Urothelium cell line (cell line): ENCODE measurements at places on chromosomes 3 and 15.
A peak's percentile ranks its signal among the peaks of the same experiment; 100 is the strongest.

GRCh38 chr15:76991048-76991447 is 3.9 kb upstream of the PSTPIP1 start:
- DNase-seq, result no peak

DNA sequence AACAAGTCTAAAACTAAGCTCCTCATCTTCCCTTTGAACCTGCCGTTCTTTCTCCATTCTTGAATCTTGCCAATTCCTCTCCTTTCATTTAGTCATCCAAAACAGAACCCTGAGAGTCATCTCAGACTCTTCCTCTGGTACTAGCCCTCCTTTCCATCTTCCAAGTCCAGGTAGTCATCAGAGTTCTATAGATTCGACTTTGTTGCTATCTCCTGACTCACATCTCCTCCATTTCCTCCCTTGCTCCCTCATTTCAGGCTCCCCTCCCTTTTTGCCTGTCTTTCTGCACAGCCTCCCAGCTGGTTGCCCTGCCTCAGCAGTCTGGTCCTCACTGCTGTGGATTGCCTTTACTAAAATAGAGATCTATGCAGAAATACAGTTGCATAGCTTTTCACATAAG is 4.7 kb downstream of the ATG7 start:
- no peak for DNase-seq

DNA sequence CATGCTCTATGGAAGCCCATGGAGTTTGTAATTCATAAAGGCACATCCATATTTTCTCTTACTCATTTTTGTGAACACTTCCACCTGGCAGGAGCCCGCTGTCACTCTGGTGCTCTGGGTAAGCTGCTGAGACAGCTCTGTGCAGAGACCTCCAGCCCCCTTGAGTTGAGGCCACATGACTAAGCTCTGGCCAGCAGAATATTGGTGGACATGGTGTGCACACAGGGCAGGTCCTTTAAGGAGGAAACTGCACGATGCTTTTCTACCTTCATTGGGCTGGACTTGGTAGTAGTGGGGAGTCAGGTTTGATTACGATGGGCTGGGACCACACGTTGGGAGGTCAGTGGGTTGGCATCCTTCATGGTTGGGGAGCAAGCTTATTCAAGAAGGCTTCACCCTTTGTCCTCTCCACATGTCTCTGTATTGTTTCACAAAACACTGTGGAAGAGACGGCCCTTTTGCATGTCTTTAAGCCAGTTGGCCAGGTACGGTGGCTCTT is 29.0 kb downstream of the CCNB2 start:
- no peak for DNase-seq

GRCh38 chr15:69128667-69129311 is 31.6 kb upstream of the GLCE start:
- DNase-seq, result no peak

- DNase-seq, result no peak
Measured at GRCh38 chr15:91975241-91975978, 121.9 kb downstream of the SLCO3A1 start.

GRCh38 chr3:120568202-120568531 is 28.0 kb upstream of the NDUFB4 start:
- DNase-seq, result no peak

GRCh38 chr3:97713634-97714033 is 50.9 kb upstream of the ARL6 start:
- no peak for DNase-seq

GRCh38 chr15:31352339-31352751 is 25.7 kb downstream of the KLF13 start:
- no peak for DNase-seq

DNA sequence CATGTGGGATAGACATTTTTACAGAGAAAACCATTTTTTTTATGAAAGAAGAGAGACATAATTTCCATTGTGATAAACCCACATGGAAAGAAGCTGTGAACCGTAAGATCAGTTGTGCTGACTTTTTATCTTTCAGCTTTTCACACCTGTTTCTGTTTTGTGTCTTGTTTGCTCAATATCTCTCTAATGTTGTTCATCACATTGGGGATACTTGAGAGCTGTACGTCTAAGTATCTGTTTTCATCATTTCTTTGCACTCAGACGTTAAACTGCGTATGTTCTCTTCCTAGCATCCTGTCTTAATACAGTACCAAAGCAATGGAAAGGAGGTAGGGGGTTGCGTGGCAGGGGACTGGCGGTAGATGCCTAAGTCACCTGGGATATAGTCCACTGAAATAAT is 449.0 kb downstream of the NAALADL2 start:
- DNase-seq, result no peak

DNA sequence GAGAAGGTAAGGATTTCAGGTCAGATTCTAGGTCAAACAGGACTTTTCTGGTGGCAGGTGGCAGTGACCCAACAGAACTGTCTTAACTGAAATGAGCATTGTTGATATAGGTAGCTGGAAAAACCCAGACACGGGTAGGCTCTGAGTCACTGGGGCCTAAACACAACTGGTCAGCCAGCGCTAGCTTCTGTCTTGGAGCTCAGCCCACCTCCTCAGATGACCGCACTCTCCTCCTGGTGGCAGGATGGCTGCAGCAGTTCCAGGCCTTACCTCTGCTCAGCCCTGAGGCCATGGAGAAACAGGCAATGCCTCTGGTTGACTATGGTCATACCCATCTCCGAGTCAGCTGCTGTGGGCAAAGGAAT is 61.1 kb upstream of the GATA2 start:
- no peak for DNase-seq

DNA sequence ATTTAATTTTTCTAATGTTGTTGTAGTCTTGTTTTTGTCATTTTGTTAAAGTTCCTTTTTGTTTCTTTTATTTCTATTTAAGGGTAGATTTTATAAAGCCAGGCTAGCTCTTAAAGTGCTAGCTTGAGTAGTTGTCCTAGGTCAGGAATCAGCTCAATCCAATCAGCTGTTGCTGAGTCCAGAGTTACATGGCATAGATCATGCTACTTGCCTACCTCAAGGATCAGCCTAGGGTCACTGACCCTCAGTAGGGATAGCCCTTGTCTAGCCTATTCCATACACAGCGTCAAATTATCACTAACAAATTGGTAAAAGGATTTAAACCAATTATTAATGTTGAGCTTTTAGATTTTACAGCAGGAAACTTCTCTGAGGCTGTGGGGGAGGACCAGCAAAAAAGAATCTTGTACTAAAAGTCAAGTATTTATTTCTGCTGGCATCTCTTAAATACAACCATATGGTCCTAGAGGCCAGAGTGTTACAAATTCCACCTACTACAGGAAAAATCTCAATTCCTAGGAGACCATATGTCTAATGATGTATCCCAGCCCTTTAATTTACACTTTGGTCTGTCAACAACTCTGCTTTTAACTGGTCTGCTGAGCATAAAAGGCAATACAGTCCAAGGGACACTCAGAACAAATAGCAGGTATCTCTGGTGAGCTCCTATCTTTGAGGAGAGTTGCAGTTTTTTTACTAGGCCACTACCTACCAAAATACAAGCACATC is 138.3 kb upstream of the PTPRG start:
- no peak for DNase-seq

- DNase-seq, result no peak
Measured at GRCh38 chr3:42290966-42291714, 25.2 kb upstream of the CCK start.

DNA sequence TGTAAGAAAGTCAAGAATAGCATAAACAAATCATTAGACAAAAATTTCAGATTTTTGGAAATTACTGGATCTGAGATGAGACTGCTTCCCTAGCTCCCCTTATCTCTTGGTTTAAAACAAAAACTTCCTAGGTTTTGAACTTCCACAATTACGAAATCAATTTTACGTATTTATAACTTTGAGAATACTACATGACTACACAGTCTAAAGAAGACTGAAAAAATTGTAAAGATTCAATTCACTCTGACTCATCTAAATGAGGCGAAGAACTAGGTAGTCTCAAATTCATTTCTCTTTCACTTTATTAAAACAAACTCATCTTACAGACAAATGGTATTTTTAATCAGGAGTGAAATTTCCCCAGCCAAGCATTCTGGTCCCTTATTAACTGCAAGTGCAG is 10.3 kb downstream of the CCDC54 start:
- DNase-seq, result no peak

DNA sequence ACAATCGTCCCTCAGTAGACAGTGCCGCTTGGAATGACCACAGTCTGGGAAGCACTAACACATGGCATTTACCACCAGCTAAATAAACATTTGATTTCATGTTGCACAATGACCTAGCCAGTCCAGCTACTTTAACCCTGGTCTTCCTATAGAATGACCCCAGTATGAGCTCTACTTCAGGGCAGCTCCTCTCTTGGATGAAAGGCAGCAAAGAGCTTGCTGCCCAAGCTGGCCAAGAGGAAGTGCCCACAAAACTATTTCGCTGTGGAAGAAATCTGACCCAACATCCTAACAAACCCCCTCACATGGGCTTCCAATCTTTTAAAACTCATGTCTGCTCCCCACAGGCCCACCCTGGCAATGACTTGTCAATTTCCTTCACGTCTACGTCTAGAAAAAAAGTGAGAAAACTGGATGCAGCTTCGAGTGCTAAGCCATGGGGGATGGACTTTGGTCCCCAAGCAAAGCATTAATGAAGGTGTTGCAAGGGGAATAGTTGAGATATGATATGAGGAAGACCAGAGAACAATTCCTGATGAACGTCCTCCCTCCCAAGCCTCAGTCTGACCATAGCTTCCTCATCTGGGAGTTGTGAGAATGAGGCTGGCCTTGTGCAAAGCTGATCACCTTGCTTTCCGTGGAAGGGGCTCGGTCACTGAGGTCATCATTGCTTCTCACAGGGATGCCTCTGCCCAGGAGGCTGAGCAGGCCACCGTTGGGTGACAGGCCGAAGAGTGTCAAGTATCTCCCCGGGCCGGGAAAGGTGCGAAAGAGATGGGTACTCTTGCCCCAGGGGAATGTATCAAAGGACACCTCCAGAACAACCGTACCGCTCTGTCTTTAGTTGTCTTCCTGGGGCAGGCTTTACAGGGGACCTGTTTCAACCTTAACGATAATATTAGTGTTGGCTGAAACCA is 964 bp downstream of the SLC25A20 start:
- DNase-seq, result no peak

- no peak for DNase-seq
Measured at GRCh38 chr3:53570709-53571108, 76.3 kb downstream of the CACNA1D start.

- DNase-seq, result no peak
Measured at GRCh38 chr3:12964711-12965612, 108.3 kb downstream of the IQSEC1 start.

GRCh38 chr15:52464478-52464877 is 64.2 kb downstream of the MYO5A start:
- DNase-seq, result no peak

DNA sequence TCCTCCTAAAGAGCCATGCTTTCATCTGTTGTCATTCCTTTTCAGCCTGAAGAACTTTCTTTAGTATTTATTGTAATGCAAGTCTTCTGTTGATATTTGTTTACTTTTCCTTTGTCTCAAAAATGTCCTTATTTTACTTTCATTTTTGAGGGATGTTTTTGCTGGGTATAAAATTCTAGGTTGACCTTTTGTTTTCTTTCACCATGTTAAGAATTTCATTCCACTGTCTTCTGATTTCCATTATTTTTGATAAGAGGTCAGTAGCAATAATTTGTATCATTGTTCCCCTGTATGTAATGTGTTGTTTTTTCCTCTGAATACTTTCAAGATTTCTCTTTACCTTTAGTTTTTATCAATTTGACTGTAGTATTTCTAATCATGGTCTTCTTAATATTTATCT is 91.1 kb downstream of the RSRC1 start:
- no peak for DNase-seq

DNA sequence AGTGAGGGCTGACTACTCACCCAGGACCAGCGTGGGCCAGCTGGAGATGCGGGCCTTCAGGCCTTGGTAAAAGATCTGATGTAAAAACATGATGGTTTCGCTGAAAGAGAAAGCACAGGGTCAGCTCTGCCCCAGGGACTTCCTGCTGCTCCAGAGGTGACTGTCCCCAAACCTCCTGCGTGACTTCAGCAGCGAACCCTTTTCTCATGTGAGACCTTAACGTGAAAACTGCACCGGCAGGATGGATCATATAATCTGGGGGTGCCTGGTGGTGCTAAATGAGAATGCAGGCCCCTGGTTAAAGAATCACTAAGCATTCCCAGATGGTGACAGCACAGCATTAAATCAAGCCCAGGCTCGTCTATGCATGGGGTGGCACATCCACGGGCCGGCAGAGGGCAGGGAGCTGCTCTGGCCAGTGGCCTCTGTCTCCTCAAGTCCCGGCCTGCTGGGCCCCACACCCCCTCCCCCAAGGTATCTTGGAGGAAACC is 55.4 kb downstream of the RASGRF1 start:
- DNase-seq, result no peak

GRCh38 chr3:55617385-55617784 is 130.3 kb upstream of the WNT5A start:
- DNase-seq, result no peak

DNA sequence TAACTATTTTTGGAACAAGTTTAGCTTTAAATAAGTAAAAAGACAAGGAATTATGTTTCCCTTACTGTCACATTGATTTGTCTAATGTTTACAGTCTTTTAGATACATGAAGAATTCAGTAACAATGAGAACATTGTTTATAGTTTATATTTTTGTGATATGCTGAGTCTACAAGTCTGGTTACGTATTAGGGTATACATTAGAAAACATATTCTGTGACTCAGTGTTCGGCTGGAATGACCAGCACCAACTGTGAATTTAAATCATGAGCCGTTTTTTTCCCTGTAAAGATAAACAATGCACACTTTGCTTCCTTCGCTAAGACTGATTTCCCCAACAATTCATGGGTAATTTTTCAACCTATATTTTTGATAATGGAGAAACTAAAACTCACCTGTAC is 131.5 kb downstream of the DUT start:
- no peak for DNase-seq

DNA sequence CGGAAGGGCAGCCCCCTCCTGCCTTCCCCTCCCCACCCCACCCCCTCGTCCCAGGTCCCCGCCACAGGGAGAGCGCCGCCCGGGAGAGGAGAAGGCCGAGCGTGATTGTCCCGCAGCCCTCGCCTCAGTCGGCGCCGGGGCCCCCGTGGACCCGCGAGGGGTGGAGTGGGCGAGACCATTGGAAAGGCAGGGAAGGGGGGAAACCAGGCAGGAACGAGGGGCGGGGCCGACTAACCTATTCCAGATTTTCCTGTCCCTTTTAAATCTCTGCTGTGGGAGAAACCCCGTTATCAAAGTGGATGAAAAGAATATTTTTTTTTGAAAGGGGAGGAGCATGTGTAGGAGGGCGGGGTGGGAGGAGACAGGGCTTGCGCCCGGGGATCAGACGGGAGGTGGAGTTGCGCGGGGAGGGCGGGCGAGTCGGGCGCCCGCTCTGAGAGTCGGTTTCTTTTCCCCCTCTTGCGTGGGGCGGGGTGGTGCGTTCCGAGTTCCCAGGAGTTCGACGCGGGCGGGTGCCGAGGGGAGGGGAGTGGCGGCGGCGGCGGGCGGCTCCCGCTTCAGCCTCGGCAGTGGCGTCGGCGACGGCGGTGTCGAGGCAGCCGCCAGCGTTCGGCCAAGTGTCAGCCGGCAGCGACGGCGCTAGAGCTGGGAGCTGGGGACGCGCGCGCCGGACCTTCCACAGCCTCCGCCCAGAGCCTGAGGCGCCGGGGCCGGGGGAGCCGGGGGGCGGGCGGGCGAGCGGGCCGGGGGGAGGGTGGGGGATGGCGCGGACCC is at the start of gene NECTIN3:
Gene NECTIN3 (plus strand): TSS at position 560 of the 774 bp plus-strand sequence. CDS start 202 bp downstream, at position 762.
- DNase-seq, result peak; percentile 96
